ENCODE measurements at places on chromosomes 5 and 9. TPM values are rescaled to one million over a fixed set of nuclear protein-coding genes. Genes with fewer than 3 reads are reported as not detected.

- no peak for DNase-seq
Measured at GRCh38 chr5:16690243-16690852, 73.6 kb upstream of the RETREG1 start.

SV2C gene
- total RNA-seq, result 0.03 TPM

DNA sequence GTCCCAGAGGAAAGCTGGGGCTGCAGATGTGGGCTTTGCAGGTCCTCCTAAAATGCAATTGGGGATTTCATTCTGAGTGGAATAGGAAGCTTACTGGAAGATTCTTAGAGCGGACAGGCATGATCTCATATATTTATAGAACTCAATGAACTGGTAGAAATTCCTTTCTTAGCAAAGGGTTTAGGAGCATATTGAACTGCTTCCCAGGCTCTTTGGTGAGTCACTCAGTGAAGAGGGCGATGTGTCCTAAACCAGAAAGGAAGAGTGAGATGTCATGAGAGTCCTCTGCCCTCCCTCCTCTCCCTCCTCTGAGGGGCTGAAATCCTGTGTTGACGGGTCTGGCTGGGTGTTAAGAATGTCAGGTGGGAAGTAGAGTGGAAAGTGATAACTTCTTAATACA is 26.3 kb upstream of the SEMA6A start:
- DNase-seq, result no peak

DNA sequence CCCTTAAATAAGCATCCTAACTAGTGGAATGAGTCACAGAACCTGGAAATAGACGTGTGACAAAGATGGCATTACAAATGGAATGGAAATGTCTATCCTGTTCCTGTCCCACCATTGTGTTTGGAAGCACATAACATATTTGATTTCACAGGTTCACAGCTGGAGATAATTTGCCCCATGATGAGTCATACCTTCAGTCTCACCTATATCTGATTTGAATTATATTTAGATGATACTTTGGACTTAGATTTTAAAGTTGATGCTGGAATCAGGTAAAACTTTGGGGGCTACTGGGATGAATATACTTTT is 92.5 kb downstream of the CEMIP2 start:
- DNase-seq, result no peak

DNA sequence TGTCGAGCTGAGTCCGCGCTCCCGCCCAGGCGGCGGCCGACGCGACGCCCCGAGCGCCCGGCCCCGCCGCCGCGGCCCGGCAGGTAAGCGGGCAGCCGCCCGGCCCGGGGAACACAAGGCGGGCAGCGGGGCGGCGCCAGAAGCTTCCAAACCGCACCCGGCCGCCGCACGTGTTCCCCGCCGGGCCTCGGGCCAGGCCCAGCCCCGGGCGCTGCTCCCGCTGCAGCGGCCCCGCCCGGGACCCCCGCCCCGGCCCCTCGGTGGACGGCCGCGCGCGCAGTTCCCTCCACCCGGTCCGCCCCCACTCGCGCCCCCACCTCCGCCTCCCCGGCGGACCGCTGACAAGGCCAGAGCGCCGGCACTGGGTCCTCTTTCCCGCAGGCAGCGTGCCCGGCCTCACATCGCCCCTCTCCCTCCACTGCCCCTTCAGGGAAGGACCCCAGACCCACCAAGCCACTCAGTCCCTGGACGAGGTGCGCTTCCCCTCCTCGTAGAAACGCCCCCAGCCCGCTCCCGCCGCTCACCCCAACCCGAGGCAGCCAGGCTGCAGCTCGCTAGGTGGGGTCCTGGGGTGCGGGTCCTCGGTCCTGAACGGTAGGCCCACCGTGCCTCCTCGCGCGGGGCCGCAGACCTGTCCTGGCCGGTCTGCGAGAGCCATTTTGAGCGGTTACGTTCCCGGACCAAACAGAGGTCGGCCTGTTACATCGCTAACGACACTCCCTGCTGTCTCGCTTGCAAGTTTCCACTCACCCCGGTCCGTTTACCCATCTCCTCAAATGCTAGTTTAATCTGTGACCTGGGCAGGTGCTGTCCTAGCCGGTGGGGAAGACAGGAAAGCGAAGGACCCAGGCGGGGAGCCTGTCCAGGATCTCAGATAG is 475 bp downstream of the WDR5 start:
- DNase-seq, result no peak

TMC1 gene
- not detected for total RNA-seq

GRCh38 chr9:17837965-17838364 is 259.1 kb downstream of the SH3GL2 start:
- DNase-seq, result no peak

GRCh38 chr9:112361601-112362000 is 18.3 kb upstream of the HSDL2 start:
- DNase-seq, result no peak

MSMP gene
- not detected for total RNA-seq

TMOD1 gene
- total RNA-seq, result 0.20 TPM

DNA sequence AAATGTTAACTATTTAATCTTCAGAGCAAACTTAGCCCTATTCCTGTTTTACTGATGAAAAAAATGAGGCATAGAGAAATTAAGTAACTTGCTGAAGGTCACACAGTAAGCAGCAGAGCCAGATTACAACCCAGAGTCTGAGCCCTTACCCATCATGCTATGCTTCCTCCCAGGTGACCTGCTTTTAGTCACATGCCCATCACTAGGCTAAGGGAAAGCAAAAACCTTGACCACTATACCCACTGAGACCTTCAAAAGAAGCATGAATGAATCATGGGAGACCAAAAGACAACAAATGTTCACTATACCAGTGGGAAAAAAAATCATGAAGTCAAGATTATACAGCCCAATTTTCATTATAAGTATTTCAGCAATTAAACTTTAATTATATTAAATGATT is 5.3 kb upstream of the HAUS6 start:
- DNase-seq, result no peak
